ENCODE measurements at places on chromosomes 5 and 9.

DNA sequence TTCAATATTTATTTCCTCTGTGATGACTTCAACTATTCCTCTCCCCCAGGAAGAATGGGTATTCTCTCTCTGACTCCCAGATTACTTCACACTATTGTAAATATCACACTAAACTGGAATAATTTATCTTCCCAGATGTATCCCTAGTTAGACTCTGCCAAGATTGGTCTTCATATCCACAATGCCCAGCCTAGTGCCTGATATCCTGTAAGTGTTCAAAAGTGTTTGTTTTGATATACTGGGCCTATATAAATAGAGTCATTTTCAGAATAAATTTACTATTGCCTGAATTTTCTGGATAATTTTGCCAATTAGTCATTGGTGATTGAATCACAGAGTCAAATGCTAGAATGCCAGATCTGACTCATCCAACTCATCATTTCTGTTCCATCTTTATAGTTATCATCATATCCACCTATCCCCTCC lies 143.7 kb upstream of the TNC start:
- no peak for DNase-seq

- no peak for DNase-seq
Measured at GRCh38 chr5:132098151-132098594, 24.6 kb downstream of the CSF2 start.

- DNase-seq, result no peak
Measured at GRCh38 chr5:170221327-170221741, 11.5 kb upstream of the C5orf58 start.

DNA sequence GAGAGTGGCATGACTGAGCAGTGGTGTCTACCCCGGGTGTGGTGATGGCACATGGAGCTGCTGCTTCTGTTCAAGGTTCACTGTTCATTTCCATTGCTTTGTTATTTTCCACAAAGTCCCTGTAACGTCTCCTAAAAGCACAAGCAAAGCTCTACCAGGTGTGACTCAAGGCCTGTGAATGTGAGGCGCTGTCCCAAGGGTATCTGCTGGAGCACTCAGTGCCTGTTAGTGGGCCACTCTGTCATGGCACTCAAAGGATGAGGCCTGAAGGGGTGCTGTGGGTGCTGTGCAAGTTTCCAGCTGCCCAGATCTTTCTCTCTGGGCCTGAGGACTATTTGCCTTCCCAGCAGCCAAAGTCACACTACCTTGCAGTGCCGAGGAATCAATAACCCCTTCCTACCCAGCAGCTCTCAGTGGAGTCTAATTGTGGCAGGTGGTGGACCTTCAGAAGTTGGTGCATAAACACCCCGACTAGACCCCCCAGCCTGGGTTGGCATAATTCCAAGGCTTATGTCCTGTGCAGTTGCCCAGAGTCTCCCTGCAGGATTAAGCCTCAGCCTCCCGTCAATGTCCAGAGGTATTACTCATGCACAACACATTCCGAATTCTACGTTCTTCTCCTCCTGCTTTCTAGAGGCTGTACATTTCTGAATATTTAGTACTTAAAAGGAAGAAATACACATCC lies 17.4 kb upstream of the PTCH1 start:
- no peak for DNase-seq

DNA sequence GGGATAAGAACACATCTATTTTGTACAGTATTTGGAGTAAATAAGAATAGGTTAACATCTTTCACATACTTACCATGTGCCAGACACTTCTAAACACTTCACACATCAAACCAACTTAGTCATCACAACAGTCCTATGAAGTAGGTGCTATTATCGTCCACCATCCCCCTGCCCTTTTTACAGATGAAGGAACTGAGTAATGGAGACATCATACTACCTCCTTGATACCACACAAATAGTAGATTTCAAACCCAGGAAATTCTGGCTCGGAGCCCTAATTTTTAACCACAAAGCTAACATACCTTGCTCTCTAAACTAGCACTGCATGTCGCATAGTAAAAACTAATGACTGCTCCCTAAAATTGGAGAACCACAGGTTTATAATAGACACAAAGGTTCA lies 4.2 kb upstream of the ZNF366 start:
- DNase-seq, result no peak

- no peak for DNase-seq
Measured at GRCh38 chr9:3698076-3698475, 172.3 kb upstream of the RFX3 start.

GRCh38 chr5:40841068-40841805 lies at the start of gene CARD6:
TSS of gene CARD6 (plus strand) at chr5:40841367. CDS start at chr5:40841383, 16 bp downstream.
- DNase-seq, result no peak

DNA sequence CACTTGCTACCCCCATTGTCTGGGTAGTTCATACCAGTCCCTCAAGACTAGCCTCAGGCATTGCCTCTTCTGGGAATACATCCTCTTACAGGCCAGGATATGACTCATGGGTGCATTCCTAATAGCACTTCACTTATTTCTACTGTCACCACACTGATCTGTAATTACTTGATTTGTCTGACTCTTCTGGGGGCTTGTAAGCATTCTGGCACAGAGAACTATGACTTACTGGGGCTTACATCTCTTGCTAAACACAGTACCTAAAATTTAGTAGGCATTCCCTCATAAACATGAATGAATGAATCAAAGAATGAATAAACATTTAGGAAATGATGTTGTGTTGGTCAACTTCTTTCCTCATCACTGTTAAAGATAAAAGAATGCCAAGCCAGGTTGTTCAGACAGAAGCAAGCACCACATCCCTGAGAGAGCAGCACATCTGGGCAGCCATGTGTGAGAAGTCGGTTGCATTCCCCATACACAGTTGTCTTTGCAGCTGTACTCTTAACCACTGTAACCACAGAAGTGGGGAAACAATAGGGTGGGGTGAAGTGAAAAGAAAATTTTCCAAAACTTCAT lies 27.6 kb downstream of the IL7R start:
- DNase-seq, result no peak

GRCh38 chr9:2132484-2133082 lies 117.4 kb downstream of the SMARCA2 start:
- no peak for DNase-seq

DNA sequence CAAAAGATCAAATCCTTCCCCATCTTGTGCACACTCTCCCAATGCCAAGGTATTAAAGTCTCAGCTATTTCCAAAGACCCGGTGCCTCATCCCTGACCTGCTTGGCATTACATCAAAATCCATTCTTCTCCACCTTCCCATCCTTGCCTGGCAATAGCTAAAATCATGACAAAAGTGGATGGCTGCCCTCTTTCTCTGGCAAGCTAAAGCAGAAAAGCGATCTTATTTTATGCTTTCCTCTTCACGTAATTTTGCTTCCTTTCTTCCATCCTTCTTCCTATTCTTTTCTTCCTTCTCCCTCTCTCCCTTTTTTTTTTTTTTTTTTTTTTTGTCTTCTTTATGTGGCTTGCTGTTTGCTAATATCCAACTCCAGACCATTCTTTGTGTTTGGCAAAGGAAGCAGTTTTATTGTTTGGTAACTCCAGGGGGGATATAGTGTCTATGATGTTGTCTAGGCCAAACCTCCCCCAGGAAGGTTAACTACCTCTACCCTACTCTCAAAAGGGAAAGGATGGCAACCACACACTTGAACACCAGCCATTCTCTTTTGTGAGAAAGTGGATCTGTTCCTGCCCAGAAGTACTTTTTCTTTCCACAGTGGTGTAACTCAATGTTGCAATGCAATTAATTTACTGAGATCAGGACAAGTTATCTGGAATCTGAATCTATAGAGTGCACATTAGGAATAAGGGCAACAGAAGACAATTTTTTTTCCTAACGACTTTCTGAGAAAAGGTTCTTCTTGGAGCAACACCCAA lies 120.9 kb upstream of the TMEM161B start:
- no peak for DNase-seq

GRCh38 chr9:110255463-110256379 lies 586 bp downstream of the TXN start:
- DNase-seq, result peak; percentile 16

DNA sequence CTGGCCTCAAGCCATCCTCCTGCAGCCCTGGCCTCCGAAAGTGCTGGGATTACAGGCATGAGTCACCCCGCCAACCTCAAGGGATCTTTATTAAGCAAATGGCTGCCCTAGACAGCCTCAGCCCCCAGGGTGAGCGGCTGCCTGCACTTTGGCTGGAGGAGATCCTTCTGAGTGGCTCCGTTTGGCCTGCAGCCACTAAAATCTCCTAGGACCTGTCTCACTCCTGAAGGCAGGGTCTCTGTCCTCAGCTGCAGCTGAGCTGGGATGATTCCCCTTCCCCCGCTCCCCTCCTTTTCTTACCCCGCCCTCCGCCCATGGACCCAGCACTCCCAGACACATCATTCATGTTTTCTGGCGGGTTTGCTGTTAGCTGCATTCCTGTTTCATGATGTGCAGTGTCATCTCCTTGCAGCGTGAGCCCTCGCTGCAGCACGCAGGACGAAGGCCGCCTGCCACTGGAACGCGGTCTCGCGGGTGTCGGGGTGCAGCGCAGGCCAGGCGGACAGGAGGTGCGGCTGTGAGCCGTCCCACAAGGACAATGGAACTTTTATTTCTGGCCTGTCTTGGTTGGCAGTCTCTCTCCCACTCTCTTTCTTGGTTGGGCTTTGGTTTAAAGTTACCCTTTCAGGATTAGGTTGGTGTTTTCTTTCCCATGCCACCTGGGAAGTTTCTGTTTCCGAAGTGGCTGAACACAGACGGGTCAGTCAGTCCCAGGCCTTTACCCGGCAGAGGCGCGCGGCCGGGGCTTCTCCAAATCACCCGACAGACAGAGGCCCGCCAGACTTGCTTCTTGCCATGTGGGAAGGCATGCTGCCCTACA lies 137.1 kb downstream of the FOXD1 start:
- DNase-seq, result no peak

- DNase-seq, result no peak
Measured at GRCh38 chr5:148471379-148471778, 87.6 kb downstream of the FBXO38 start.

DNA sequence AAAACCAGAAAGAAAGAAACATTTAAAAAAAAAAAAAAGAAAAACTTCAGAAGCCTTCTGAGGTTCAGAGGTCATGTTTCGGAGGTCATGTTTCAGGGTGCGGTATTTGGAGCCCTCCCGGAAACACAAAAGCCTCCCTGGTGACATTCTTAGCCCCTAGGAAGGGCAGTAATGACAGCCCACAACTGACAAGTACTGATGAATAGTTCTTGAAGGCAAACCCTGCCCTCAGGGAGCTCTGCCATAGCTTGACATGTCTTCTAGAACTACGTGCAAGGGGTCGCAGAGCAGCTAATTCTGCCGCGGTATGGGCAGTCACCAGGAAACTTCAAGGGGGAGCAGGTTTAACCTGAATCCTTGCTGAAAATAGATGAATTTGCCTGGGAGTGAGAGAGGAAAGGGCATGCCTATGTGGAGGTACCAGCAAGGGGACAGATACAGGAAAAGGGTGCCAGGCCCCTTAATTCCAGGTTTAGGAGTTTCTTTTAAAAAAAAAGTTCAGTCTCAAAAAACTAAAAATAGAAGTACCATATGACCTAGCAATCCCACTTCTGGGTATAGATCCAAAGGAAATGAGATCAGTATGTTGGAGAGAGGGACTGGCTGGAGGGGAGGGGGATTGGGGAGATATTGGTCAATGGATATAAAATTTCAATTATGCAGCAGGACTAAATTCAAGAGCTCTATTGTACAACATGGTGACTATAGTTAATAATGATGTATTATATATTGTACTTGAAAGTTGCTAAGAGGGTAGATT lies 98.4 kb downstream of the C9orf152 start:
- DNase-seq, result no peak
